Activated gamma-delta T cell treated with Interleukin-2 at 50 U/mL for 16 hours (primary cell): ENCODE measurements at places on chromosomes 4 and X.
A peak's percentile ranks its signal among the peaks of the same experiment; 100 is the strongest.

- DNase-seq, result no peak
These were observed 15.0 kb upstream of the PRDM8 start for GRCh38 chr4:80182237-80182866.

- DNase-seq, result no peak
These were observed 102.0 kb downstream of the TAB3 start for GRCh38 chrX:30787012-30787411.

DNA sequence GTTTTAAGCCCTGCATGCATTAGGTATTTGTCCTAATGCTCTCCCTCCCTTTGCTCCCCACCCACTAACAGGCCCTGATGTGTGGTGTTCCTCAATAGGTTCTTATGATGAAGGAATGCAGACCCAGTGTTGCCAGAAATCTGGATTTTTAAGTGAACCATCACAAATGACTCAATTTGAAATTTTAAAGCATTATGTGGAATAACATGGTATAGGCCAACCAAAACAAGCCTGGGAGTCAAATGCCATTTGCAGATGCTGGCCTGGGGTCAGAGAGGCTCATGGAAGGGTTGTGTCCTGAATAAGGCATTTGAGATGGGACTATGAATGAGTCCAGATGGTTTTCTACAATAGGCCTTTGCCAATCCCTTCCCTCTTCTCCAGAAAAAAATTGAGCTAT is 179.6 kb downstream of the SHROOM3 start:
- no peak for DNase-seq

DNA sequence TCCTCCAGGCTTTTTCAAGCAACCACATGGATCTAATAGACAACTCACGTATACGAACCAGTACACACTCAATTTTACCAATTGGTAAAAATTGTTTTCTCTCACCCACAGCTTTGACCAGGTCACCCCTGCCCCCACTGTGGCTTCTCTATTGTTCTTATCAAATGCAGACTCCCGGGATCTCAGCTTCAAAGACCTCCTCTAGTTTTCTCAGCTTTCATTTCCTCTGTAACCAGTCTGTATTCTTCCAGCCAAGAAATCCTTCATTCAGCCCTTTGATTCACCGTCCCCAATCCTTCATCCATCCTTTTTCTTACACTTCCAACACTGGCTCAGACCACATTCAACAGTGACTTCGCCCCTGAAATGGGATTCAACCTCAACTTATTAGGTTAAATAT is 120.7 kb downstream of the CORIN start:
- DNase-seq, result no peak

GRCh38 chr4:111960241-111960667 is 185.0 kb upstream of the FAM241A start:
- no peak for DNase-seq

DNA sequence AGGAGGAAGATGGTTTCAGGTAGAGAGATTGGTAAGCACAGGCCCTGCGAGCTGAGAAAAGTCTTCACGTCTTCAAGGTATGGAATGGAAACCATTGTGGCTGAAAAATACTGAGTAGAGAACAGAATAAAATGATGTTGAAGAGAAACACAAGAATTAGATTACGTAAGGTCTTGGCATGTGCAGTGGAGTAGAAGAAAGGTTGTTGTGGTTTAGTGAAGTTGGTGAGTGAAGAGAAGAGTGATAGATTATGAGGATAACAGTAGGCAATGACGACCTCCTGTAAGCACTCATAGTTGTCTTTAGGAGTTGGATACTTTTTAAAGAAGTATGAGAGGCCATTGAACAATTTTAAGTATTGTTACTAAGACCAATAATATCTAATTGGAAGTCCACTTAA is 642.6 kb downstream of the PCDH7 start:
- no peak for DNase-seq

- DNase-seq, result no peak
These were observed 36.4 kb downstream of the CCNQ start for GRCh38 chrX:153562546-153562945.

- DNase-seq, result no peak
These were observed 52.5 kb downstream of the SNX25 start for GRCh38 chr4:185261946-185262345.

- DNase-seq, result no peak
These were observed 1109.0 kb upstream of the IGFBP7 start for GRCh38 chr4:58219179-58219578.

GRCh38 chr4:119783189-119783983 is 154.8 kb upstream of the PDE5A start:
- DNase-seq, result no peak

DNA sequence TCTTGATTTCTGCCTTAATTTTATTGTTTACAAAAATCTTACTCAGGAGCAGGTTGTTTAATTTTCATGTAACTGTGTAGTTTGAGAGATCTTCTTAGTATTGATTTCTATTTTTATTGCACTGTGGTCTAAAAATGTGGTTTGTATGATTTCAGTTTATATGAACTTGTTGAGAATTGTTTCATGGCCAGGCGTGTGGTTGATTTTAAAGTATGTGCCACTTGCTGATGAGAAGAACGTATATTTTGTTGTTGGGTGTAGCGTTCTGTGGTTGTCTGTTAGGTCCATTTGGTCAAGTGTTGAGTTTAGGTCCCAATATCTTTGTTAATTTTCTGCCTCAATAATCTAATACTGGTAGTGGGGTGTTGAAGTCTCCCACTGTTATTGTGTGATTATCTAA is 996.8 kb downstream of the PCDH19 start:
- DNase-seq, result no peak

DNA sequence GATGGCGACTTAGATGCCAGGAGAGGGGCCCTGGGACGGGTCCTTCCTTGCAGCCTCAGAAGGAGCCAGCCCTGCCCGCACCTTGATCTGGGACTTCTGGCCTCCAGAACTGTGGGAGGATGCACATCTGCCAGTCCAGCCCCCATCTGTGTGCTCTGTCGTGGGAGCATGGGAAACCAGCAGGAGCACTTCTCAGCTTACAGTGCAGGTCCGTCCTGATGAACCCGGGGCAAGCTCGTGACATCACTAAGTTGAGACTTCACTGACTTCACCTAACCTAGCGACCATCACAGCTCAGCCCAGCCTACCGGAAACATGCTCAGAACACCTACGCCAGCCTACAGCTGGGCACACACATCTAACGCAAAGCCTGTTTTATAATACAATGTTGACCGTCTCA is 38.1 kb downstream of the ABLIM2 start:
- no peak for DNase-seq

GRCh38 chrX:19785647-19786046 is 101.8 kb downstream of the SH3KBP1 start:
- DNase-seq, result no peak

DNA sequence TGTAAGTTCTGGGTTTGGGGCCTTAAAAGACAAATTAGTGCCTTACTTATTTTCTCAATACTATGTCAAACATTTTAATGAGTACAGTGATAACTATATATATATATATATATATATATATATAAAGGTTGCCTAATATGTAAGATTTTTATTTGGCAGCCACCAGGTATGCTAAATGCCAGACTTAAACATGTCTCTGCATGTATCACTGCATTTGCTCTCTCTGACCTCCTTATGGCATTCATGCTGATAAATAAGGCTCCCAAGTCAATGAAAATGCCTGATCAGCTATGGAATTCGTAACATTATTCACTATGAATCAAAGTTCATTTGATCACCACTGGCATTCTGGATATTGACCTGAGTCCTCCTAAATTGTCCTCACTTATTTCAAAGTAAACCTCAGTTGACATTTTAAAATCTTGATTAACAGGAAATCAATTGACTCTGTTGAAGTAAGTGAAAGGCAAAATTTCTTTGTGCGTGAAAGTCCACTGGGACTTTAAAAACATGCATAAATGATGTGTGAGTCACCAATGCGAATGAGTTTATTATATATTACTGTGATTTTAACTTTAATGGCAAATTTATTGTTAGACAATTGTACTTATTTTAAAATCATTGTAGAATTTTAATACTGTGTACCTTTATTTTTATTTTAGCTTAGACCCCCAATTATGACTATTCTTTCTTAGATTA is 29.2 kb upstream of the AREG start:
- DNase-seq, result no peak

GRCh38 chrX:41087201-41087600 is 2.0 kb downstream of the USP9X start:
- DNase-seq, result no peak

- peak; percentile 17 for DNase-seq
These were observed 768 bp downstream of the MID2 start for GRCh38 chrX:107826238-107827029.

DNA sequence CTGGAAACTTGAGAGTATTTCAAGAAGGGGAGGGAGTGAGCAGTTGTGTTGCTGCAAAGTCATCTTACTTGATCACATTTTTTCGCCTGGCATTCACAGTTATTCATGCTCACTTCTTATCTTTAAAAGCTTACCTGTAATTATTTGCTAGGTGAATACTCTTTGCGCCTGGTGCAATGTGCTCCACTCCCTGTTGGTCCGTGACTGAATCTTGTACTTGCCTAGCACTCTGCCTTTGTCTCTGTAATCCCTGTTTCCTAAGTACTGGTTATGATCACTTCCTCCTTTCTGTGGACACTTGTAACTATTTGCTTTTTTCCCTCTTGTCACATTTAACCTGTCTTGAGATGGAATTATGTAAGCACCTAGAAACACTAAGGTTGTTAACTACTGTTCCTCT is 5.8 kb downstream of the BMP2K start:
- DNase-seq, result no peak

GRCh38 chr4:128590773-128591172 is 218.7 kb upstream of the JADE1 start:
- DNase-seq, result no peak

DNA sequence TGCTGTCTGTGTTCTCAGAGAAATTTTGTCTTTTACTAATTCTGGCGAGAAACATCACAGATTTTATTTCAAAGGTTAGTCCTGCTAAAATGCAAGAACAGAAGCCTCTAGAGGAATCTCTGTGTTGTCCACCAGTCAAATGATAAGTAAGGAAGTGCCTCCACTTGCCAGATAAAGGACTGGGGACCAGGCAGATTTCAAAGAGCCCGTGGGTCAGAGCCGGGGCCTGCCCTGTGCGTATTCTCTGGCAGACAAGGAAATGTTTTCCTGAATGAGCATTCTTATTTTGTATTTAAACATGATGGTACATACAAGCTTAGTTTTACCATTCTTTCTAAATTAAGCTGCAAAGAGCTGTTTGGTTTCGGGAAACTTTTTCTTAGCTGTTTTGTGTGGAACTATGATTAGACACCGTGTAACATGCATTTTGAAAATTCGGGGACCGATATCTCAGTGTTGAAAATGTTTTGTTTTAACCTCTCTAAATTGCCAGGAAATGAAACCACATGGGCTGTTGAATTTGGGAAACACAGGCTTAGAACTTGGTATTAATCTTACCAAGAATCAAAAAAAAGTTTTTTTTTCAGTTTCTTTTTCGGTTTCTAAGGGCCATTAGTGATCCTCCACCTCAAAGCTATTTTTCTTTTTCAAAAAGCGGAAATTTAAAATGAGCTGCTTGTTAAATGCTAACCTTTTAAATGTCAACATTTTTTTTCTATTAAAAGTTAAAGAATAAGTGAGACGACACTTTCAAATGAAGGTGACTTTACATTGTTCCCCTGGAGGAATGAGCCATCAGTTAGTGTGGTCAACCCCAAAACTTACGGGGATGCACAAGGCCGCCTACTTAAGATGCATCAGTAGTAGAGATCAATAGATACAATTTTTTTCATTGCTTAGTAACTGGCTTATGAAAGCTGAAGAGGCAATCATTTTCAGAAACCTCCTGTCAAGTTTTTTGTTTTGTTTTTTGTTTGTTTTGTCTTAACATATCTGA is 89.6 kb upstream of the MTM1 start:
- no peak for DNase-seq

DNA sequence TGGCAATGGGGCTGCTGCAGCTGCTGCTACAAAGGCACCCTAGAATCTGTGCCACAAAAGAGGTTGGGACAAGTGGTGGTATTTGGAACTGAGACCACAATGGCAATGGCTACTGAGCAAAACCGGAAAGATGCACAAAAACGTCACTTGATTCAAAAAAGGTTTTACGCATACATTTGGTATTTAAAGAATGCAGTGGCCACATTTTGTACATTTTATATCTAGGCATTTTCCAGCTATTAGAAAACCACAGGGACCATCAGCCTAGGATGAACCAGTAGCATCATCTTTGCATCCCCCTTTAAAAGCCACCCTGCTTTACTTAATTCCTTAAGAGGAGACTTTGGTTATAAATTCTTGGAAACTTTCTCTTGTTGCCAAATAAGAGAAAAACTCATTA is 104.8 kb upstream of the CXCL13 start:
- DNase-seq, result no peak

- DNase-seq, result no peak
These were observed 6.1 kb upstream of the BOD1L1 start for GRCh38 chr4:13633671-13634070.

DNA sequence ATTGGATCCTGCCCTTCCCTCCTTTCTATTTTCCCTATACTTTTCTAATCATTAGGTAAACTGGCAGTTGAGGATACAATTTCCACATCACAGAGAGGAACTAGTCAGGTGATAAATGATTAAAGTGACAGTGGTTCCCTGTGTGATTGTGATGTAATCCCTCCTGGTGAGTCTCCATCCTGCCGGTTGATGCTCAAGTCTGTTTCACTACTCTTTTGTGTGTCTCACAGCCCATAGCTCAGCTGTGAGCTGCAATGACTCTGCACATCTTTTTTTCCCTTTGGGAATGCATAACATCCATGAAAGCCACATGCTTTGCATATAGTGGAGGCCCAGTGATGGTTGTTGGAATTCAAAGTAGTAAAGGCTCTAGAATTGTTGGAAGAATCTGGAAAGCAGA is 60.4 kb downstream of the CCNI start:
- DNase-seq, result no peak

GRCh38 chr4:153036931-153037482 is 100.9 kb downstream of the FHDC1 start:
- DNase-seq, result no peak

- no peak for DNase-seq
These were observed 69.3 kb upstream of the FAM241A start for GRCh38 chr4:112075906-112076305.

GRCh38 chrX:18951032-18951431 is 32.9 kb downstream of the PHKA2 start:
- no peak for DNase-seq

DNA sequence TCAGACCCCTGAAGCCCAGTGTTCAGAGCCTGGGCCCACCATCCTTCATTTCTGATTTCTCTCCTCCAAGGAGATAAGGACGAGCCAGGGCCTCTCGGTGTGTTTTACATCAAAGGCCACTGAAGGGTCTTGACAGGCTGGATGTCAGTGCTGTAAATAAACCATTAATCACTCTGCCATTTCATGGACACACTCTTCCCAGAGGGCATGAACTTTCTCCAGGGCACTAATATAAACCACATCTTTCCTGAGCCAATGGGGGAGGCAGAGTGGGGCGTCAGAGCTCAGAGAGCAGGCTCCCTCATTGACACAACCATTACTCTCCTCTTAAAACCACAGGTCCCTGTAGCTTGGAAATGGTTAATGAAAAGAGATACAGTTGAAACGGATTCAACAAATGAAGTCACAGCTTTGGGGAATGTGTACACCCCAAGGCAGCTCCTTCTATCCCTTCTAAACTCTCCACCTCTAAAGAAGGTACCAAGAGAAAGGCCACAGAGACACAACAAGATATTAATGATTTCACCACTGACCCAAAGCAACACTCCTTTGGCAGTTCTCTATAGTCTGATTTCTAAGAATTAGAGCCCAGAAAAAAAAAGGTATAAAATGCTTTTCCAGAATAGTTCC is 200.6 kb downstream of the CHIC2 start:
- no peak for DNase-seq

GRCh38 chrX:153517423-153517822 is at the start of gene ATP2B3:
ATP2B3 (plus strand) TSS chrX:153517642; CDS start chrX:153536248, 18,606 bp downstream.
- DNase-seq, result no peak

GRCh38 chr4:81084029-81084428 is 53.5 kb downstream of the BMP3 start:
- DNase-seq, result no peak

GRCh38 chrX:155262970-155263754 is 1.1 kb downstream of the RAB39B start:
- no peak for DNase-seq
